ENCODE measurements at places on chromosomes 16 and 17. TPM values are rescaled to one million over a fixed set of nuclear protein-coding genes. Genes with fewer than 3 reads are reported as not detected.
A peak's percentile ranks its signal among the peaks of the same experiment; 100 is the strongest.

GRCh38 chr17:1082579-1082978, 85.7 kb downstream of the TIMM22 start:
- no peak for DNase-seq

GRCh38 chr17:59002126-59002525, 104.6 kb downstream of the TRIM37 start:
- no peak for DNase-seq

The SALL1 gene
- 1.6 TPM for total RNA-seq

GRCh38 chr16:88306860-88307545, 75.8 kb upstream of the ZNF469 start:
- DNase-seq = no peak

- no peak for DNase-seq
These were observed 67.5 kb downstream of the SEC14L1 start for GRCh38 chr17:77208217-77208808.

DNA sequence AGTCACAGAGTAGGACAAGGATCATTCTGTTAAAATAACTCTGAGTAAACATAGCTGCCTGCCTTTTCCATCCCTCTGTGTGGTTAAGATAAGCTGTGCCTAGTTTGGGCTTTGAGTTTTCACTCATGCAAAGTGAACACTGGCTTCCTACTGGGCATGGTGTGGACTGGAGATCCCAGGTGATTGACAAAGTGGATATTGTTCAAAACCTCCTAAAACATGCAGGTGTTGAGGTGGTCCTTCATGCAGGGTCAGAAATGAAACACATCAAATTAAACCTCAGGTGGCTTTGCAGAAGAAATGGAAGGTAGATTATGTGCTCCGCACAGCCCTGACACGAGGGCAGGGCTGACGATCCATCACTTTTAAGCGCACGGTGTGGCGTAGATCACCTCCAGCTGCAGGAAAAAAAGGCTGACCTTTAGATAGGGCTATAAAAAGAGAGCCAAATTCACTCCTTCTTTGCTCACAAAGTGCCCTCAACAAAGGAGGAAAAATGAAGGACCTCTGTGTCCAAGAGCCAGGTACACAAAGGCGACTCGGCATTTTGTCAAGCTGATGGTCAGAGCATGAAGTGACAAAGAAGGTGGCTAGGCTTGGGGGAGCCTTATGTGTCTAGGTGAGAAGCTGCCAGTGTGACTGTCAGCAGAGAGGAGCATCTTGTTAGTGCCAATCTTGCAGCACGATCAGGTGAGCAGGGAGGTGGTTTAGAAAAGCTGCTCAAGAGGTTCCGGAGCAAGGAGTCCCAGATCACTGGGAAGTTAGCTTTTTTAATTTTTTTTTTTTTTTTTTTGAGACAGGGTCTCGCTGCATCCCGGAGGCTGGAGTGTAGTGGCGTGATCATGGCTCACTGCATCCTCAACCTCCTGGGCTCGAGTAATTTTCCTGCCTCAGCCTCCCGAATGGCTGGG, 19.9 kb upstream of the ITPRIPL2 start:
- no peak for DNase-seq

DNA sequence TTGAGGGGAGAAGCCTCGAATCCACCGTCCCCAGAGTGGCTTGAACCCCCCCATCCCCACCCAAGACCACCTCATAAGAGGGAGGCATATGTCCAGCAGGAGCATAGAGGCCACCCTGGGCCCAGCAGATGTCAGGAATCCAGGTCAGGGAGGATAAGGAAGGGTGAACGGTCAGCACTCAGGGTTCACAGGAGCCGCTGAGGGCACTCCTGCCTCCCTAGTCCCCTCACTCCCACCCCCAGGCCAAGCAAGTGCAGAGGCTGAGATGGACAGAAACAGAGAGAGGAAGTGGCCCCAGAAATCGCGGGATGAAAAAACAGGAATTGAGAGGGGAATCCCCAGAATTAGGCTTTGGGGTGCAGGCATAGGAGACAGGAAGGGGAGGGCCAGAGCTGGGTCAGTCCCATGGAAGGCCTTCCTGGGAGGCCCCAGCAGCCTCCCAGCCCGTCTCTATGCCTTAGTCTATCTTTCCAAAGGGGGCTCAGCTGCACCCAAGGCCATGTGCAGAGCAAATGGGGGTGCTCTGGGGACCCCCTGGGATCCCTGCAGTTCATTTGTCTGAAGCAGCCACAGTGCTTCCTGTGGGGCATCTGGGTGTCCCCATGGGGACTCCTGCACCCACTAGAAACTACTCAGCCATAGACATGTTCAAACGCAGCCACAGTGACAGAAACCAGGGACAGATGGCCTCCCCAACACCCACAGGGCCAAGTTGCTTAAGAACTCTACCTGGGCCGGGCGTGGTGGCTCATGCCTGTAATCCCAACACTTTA, 1.7 kb downstream of the CMTM3 start:
- no peak for DNase-seq

The C1QTNF8 gene
- total RNA-seq = not detected

- no peak for DNase-seq
These were observed 20.4 kb downstream of the PRKCA start for GRCh38 chr17:66322764-66323163.

- no peak for DNase-seq
These were observed 42.2 kb downstream of the CCDC57 start for GRCh38 chr17:82170412-82170961.

GRCh38 chr16:10642964-10643363, 51.8 kb downstream of the TEKT5 start:
- no peak for DNase-seq

The CA7 gene
- total RNA-seq = 188 TPM

- DNase-seq = peak; percentile 42
These were observed 530 bp downstream of the NAA60 start for GRCh38 chr16:3444032-3444388.

DNA sequence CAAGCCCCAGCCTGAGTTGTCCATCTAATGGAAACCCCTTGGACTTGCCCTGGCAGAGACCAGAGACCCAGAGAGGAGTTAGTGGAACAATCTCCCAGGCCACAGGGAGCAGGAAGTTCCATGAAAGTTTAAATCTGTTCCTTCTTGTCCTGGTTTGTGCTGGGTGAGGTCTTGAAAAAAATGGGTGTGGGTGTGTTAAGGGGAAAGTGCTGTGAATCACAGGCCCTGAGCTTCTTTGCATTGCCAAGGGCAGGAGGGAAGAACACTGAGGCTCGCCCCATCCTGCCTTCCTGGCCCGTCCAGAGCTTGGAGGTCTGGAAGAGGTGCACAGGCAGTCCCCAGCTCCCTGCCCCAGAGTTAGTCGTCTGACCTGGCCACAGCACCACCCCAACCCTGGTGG, 2.3 kb downstream of the ADORA2B start:
- DNase-seq = peak; percentile 72

DNA sequence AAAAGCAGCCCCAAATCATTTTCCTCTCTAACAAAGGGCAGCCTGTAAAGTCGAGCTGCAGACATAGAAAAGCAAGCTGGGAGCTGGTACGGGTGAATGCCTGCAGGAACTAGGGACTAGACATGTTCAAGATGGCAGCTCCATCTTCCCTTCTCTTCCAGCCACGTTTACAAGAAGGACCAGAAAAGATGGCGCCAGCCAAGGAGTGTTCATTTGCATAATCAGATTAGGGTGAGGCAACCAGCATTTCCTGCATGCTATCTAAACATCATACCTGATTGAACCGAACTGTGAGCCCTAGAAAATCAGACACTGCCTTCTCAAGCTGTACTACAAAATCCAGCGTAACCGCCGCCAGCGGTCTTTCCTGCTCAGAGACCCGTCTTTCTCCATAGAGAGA, 896.8 kb downstream of the CDH11 start:
- DNase-seq = no peak

- DNase-seq = no peak
These were observed 67.1 kb downstream of the RMI2 start for GRCh38 chr16:11412175-11412904.

DNA sequence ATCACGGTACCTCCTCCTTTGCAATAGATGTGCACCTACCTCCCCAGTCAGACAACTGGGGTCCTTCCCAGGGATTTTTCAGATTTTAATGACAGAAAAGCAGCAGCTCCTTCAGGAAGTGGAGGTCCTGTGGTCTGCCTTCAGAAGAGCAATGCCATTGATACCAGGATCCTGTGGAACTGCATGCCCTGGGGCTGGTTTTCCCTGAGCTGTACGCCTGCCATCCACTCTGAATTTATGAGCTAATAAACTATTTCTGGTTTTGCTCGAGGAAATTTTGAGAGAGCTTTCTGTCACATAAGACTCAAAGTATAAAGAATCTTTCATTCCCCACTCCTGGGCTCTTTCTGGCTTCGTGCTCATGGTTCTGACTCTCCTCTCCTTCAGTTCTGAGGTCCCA, 10.0 kb upstream of the CCL23 start:
- DNase-seq = no peak

DNA sequence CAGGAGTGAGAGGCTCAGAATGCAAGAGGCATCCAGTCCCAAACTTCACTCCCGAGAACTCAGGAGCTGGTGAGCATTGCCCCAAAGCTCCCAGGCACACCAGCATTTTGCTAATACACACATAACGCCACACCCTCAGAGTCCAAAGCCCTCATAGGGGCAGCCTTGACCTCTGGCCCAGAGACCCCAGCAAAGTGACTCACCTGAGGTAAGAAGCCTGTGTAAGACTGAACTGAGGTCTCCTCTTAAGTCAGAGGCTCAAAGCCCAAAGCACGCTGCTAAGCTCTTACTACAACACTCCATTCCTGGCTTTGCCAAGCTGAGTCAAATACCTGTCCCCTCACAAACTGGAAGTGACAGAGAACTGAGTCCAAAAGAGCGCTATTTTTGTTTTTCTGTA, 16.4 kb downstream of the ST3GAL2 start:
- no peak for DNase-seq

DNA sequence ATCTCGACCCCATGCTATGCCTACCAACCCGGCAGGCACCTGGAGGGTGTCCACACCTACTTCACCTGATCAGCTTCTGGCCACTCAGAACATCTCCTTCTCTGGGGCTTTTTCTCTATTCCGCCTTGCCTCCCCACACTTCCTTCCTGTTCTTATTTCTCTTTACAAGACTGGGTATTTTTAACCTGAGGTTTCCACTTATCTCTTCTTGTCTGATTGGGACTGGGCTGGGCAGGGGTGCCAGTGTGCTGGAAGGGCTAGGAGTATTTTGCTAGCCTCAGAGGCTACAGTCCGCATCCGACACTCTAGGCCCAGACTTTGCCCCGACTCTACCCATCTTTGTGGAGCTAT, 26.2 kb upstream of the ZNF652 start:
- DNase-seq = peak; percentile 23

The CDR2L gene
- total RNA-seq = 5.6 TPM

DNA sequence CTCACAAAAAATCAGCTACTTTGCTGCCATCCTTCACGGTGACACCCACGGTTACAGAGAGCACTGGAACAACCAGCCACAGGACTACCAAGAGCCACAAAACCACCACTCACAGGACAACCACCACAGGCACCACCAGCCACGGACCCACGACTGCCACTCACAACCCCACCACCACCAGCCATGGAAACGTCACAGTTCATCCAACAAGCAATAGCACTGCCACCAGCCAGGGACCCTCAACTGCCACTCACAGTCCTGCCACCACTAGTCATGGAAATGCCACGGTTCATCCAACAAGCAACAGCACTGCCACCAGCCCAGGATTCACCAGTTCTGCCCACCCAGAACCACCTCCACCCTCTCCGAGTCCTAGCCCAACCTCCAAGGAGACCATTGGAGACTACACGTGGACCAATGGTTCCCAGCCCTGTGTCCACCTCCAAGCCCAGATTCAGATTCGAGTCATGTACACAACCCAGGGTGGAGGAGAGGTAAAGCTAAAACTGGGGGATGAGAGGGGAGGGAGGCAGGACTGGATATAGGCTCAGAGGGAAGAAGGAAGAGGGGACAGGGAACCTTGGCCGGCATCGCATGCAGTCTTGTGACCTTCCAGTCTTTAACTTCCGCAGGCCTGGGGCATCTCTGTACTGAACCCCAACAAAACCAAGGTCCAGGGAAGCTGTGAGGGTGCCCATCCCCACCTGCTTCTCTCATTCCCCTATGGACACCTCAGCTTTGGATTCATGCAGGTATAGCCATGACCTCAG, 581 bp downstream of the CD68 start:
- DNase-seq = no peak

DNA sequence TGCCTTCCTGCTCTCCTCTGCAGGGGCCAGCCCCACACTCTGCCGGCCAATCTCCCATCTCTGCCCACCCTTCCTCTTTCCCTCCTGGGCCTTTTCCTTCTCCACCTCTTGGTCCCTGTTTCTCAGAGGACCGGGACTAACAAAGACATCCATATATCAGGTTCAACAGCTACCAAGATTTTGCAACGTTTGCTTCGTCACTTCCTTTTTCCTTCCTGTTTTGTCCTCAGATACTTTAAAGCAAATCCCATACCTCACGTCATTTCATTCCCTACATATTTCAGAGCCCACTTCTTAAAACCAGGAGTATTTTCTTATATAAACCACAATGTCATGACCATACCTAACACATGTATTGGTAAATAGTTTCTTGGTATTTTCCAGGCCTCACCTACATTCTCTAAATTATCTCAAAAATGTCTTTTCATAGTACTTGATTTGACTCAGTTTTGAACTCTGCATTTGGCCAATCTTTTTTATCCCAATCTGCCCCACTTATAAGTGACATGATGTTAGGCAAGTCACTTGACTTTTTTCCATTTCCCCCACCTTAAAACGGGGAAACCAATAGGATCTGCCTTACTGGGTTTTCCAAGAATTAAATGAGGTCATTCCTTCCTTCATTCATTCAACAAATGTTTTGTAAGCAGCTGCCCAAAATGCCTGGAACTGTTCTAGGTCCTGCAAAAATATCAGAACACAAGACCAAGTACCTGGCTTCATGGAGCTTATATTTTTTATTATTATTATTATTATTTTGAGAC, 7.2 kb upstream of the USP10 start:
- no peak for DNase-seq

DNA sequence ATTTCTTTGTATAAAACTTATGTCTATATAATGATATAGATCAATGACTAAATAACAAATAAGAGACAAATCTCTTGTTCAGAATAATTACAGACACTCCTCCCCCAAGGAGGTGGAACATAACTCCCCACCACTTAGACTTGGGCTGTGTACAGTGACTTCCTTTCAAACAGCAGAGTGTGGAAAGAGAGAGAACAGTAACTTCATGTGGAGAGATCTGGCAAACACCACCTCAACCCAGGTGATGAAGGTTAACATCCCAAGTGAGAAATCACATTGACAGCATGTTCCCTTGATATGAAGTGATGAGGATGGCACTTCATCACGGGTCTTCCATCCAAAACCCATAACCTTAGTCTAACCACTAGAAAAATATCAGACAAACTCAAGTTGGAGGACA, 169.3 kb downstream of the PARN start:
- DNase-seq = no peak

GRCh38 chr17:18021372-18021771, 17.6 kb downstream of the ATPAF2 start:
- no peak for DNase-seq

DNA sequence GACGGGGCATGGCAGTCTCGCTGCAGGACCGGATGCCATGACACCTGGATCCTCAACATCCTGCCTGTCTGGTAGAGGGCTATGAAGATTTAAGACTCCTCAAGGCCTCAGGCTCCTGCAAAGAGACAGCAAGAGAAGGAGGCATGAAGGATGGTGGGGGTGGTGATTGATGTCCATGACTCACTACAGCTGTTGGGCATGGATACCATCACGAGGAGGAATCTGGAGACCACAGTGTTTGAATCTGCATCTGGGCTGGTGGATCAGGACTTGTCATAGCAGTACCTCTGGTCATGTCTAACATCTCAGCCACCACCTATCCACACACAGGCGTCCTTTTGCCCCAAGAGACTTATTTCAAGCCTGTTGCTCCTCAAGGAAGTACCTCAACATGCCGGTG, 50.2 kb upstream of the WSCD1 start:
- no peak for DNase-seq

- DNase-seq = no peak
These were observed 221.6 kb upstream of the DYNLRB2 start for GRCh38 chr16:80319181-80319580.

GRCh38 chr16:86398201-86398600, 112.1 kb upstream of the FOXF1 start:
- no peak for DNase-seq

Data from transverse colon (tissue), 4 donors.